ENCODE measurements at places on chromosomes 5 and 9.

GRCh38 chr5:79237740-79238560 lies 2.0 kb downstream of the JMY start:
- no peak for DNase-seq

DNA sequence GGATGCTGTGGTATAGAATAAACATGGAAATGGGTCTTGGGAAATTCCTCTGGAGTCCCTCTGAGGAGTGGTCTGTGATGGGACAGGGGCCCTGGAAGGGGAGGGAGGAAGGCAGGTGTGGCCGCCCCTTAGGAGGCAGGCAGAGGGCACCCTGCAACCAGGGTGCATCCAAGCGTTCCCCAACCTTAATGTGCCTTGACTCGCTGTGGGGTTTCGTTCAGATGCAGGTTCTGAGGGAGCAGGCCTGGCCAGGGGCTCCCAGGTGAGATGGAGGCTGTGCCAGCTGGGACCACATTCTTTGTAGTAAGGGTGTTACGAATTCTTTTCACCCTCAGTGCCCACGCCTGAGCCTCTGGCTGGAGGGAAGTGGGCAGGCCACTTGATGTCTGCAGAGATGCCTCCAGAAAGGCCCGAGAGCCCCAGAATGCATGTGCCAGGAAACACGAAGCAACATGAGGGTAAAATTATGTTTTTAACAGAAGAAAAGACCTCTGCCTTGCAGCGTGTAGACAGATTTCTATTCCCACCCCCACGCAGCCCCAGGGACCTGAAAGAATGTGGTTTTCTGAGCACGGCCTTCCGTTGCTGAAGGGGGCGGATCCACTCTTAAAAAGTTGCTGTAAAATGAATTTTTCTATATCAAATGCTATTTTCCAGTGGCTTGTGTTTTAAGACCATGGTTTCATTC lies 150.4 kb upstream of the IER5L start:
- DNase-seq: no peak

DNA sequence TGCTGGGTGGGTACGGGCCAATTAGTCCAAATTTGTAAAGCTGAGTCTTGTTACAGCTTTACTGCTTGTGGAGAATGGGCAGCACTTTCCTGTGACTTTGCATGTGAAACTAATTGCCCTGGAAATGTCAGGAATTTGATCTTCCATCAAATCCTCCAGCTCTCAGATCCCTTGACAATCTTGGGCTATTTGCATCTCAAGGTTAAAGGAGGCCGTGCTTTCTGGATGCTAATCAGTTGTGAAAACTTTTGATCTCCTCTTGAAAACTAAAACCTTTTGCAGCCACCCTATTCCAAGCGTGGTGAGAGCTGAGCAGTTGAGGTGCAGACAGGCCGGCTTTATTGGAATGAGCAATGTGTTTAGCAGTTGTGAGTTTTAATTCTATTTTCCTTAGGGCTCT lies 68.0 kb upstream of the CLINT1 start:
- DNase-seq: no peak

DNA sequence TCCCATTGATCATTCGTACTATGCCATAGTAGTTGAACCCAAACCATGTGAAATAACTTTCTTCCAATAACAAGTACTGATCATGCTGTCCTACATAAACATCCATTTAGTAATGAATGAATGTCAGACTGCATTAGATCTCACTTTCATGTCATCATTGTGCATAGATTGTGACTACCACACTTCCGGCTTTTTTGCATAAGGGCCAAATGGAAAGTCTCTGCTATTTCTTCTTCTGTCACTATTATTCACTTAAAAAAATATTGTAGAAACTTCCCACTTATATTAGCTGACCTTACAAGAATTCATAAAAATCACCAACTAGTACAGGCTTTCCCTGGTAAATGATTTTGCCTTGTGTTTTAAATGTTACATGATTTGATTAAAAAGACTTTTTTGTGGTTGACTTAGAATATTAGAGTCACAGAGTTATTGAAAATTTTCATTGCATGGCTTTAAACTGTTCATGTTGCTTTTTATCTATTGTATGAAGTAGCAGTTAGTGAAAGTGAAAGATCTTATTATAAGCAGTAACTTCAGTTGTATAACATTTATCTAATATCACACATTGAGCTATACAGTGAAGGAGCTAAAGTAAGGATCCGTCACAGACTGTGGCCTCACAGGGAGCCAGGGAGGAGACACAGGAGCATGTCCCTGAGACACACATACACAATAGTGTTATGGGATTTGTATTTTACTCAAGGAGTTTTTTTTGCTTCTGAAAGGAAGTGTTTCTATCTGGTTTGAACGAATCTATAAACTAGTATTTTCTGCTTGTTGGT lies 33.9 kb downstream of the LMNB1 start:
- DNase-seq: no peak

DNA sequence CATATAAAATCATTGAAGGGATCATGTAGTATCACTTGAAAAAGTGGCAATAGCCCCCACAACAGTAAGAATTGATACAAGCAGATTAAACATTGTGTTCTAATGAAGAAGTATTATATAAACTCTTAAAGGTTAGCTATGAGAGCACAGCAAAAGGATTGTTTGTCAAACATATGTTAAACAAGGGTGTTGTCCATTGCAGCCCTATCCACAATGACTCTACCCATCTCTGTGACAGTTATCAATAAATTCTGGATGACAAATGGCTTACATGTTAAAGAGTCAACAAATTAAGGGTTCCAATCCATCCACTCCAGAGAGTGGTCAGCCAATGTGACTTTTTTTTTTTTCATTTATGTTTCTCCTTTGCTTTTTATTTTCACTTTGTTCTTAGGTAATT lies 238.7 kb downstream of the SEMA5A start:
- no peak for DNase-seq

DNA sequence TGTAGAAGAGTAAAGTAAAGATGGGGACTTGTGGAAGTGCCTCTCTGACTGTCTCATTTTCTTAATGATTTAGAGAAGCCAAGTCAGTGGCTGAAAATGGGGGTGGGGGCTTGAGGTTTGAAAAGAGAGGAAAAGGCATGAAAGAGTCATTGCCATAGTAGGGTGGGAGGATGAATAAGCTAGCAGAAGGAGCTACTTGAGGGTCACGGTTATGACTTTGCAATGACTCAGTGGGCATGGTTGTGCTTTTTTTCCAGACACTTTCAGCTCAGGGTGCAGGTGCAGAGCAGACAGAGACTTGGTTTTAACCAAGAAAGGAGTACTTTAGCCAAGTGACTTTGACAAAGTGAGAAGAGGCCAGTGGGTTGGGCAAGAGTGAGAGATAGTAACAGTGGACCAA lies 117.8 kb downstream of the PTTG1 start:
- DNase-seq: no peak

GRCh38 chr5:77012601-77013000 lies 17.6 kb upstream of the AGGF1 start:
- DNase-seq: no peak

DNA sequence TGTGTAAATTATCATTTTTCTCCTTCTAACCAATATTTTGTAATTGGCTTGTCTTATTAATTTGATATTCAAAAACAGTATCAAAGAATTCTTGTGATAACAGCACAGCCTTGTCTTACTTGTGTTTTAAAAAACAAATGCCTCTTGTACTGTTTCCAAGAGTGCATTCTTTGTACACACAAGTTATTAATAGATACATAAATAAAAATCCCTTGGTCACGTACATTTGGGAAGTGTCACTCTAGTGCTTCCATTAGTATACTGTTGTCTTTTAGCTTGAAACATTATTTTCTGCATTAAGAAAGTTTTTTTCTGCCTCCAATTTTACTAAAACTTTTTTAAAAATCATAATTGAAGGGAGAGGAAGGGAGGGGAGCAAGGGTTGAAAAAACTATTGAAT lies 133.2 kb downstream of the PIP5K1B start:
- DNase-seq: no peak

GRCh38 chr5:35622974-35623373 lies 5.3 kb downstream of the SPEF2 start:
- no peak for DNase-seq

- DNase-seq: no peak
These were observed 1.5 kb upstream of the TRIM14 start for GRCh38 chr9:98120476-98120875.

DNA sequence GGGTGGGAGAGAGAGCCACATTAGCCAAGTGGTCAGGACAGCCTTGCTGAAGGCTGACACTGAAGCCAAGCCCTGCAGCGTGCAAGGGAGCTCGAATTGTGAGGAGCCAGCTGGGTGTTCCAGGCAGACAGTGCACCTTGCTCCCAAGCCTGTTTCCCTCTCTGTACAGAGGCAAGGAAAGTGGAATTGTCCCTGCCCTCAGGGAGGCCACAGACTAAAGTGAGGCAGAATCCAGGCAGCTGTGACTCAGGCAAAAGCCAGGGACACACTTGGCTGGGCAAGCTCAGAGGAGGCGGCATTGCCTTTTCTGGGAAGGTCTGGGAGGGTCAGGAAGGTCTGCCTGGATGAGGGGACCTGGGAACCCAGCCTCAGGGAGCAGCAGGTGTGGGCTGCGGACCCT lies 50.2 kb upstream of the LMX1B start:
- DNase-seq: no peak

- no peak for DNase-seq
These were observed 439.2 kb downstream of the PTPRD start for GRCh38 chr9:10173561-10173960.

DNA sequence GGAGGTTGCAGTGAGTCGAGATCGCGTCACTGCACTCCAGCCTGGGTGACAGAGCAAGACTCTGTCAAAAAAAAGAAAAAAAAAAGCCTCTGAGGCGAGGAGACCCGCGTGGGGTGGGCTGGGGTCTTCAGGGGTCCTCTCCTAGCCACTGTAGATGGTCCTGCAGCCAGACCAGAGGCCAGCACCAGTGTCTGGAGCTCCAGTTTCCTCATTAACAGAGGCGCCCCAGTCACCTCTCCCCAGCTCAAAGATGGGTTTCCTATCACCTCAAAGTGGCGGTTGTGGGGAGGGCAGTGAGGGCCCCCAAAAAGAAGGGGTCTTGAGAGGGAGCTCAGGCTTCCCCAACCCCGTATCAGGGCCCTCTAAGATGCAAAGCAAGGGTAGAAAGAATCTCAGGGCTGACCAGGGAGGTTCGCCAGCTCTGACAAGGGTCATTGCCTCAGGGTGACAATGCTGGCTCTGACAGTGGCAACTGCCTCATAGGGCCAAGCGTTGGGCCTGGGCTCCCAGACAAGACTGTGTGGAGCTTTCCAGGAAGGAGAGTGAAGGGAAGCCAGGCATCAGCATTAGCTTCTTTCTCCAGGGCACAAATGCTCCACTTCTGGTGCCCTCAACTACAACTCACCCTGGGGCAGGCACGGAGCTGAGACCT lies 15.0 kb downstream of the STK10 start:
- DNase-seq: no peak

GRCh38 chr5:88283690-88284089 lies 15.0 kb upstream of the TMEM161B start:
- DNase-seq: no peak

All from suppressor macrophage (primary cell).